ENCODE measurements at places on chromosomes 6 and 20.

GRCh38 chr20:4817230-4817671, 95.5 kb downstream of the PRND start:
- no peak for DNase-seq

DNA sequence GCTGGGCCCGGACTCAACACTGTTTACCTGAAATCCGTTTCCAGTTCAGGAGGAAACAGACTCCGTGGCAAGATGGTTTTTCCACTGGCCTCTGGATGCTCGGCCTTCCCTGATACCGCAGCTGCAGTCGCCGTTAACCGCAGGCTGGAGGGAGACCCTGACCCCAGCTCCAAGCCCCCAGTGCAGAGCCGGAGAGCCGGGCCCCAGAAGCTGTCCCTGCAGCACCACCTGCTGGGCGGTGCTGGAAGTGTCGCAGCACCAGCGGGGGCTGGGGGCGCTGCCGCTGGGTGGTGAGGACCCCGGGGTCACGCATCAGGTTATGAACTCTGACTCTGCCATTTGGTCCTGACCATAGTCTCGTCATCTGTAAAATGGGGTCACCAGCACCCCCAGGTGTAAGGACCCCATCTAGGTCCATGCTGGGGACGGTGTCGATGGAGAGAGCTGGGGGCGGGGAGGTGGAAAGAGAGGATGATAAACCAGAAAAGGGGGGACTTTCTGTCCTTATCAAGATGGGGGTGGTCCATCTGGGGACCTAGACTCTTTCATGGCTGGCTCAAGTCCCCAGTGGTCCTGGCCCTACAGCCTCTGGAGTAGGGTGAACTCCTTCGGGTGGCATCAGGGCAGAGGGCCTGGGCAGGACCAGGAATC, 20.8 kb upstream of the CHRNA4 start:
- no peak for DNase-seq

DNA sequence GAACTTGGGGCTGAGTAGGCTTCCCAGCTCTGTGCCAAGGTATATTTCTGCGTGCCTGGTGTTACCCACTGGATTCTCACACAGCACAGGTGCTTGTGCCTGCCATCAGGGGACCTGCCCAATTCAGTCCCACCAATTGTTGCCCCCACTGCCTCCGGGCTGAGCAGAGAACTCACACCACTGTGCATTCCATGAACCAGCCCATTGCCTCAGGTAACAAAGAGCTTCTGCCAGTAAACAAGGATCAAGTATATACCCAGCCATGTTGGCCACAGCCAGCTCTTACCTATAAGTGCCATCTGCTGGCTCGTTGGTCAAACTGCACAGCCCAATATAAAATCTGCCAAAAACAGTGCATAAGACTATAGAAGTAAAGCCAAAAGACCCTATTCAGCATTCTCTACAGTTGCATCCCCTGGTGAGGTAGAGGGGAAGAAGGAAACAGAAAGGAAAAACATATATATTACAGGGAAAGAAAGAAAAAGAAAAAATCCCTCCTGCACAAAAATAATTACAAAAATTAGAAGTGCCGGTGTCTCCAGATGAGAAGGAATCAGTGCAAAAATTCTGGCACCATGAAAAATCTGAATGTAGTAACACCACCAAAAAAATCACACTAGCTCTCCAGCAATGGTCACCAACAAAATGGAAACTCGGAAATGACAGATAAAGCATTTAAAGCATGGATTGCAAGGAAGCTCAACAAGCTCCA, 241.4 kb downstream of the IBTK start:
- DNase-seq, result peak; percentile 35

- no peak for DNase-seq
Measured at GRCh38 chr6:96469312-96469711, 52.3 kb upstream of the UFL1 start.

DNA sequence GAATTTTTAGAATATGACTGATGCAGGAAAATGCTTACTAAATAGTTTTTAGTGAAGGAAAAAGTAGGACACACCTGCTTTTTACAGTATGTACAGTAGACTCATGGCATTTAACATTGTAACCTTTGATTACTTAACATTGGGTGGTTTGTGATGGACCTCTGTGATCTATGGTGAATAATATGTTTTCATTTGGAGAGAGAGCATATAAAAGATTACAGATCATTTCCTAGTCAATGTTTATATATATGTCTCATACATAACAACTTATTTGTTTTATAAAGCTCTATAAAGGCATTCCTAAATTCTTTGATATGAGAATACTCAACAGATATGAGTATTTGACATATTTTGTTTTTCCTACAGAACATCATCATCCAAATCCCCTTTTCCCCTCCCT, 129.3 kb upstream of the PDE7B start:
- no peak for DNase-seq

DNA sequence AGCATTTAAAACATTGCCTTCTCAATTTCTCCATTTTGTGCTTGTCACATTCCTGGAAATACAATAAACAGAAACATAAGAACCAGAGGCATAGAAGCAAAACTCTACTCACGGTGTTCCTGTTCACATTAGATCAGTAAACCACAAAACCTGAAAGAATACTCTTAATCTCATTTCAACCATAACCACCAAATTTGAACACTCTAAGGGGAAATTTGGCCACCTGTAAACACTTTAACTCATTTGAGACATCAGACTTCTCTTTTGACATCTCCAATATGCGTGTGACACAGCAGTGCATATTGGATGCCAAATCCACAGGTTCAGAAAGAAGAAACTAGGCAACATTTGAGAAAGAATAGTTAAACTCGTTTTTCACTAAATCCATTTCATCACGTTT, 153.8 kb upstream of the IRAK1BP1 start:
- DNase-seq, result no peak

DNA sequence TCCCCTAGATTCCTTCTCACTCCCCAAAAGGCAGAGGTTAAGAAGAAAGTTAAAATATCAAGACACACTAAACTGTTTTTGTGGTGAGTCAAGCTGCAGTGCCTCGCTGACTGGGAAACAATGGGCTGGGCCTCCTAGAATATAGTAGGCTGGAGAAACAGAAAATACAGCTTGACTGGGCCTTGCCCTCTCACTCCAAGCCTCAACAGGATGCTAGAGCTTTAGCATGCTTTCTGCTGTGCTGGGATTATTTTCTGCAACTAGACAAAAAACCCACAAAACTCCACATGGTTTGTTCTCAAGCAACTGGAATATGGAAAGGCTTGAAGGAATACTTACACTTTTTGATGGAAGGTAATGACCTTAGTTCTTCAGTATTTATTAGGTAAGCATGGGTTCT, 27.9 kb downstream of the FOXO3 start:
- no peak for DNase-seq

GRCh38 chr6:15956205-15957106, 172.4 kb upstream of the MYLIP start:
- no peak for DNase-seq

DNA sequence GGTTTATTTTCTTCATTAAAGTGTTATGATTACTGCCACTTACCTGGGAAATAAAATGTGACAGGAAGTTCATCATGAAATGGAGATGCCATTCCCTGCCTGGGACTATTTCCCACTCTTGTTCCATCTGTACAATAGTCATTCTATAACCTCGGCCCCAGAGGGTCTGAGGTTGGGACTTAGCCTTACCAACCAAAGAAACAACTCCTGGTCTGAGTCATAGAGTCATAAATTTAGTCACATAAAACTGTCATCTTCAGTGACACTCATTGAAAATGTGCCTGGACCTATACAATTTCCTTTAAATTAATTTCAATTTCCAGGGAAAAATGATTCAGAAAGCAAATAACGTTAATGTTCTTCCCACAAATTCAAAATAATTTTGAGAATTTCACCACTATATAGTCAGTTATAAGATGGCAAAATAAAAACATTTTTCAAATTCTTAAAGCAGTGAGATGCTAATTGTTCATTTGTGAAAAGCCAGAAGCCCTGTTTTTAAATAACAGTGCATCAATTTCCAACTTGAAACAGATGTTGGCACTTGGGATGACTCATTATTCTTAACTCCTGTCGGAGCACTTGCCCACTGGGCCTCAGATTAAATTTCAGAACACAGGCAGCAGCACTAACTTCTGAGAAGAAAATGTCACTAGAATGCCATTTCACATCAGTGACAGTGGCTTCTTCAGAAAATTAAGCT, 201.2 kb upstream of the SMLR1 start:
- no peak for DNase-seq

DNA sequence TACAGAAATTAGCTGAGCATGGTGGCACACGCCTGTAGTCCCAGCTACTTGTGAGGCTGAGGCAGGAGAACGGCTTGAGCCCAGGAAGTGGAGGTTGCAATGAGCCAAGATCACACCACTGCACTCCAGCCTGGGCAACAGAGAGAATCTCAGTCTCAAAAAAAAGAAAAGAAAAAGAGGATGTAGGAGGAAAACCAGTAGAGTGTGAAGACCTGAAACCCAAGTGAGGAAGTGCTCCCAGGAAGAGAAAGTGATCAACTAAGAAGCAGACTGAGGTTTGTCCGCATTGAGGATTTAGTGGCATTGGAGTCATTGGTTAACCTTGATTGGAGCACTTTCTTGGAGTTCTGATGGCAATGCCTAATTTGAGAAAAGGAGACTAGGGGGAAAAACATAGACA, 20.6 kb upstream of the TASP1 start:
- no peak for DNase-seq

- no peak for DNase-seq
Measured at GRCh38 chr20:38181207-38181801, 16.2 kb upstream of the TGM2 start.

GRCh38 chr6:135267085-135267484, 86.0 kb downstream of the MYB start:
- DNase-seq, result no peak

- DNase-seq, result no peak
Measured at GRCh38 chr20:57268399-57269076, 2.1 kb upstream of the BMP7 start.

- DNase-seq, result no peak
Measured at GRCh38 chr20:20582734-20583133, 129.7 kb downstream of the RALGAPA2 start.

DNA sequence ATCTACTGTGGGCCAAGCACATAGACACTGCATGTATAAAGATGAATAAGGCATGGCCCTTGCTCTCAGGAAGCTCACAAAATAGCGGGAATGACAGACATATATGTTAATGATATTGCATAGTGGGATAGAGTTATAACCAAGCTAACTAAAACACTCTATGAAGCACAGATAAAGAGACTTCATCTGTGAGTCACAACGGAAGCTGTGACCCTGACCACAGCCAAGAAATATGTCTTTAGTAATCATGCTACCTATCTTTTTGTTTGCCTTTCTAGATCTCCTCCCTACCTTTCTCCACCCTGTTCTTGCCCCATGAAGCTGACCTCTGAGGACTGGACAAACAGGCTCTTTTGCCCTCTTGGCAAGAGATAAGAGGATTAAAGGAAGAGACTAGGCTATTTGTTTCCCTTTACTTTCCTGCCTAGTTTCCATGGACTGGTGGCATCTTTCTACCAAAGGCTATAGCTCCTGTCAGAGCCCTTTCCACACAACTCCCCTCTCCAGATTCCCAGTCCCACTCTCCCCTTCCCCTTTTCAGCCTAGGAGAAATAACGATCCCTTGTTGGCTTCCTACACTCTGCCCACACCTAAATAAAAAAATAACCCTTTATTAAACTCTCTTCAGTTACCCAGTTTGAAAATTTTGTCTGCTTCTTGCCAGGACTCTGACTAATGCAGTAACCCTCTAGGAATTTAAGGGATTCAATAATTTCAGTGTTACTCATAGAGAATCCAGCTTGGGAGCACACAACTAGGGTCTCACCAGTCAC, 504.9 kb upstream of the MARCKS start:
- no peak for DNase-seq

DNA sequence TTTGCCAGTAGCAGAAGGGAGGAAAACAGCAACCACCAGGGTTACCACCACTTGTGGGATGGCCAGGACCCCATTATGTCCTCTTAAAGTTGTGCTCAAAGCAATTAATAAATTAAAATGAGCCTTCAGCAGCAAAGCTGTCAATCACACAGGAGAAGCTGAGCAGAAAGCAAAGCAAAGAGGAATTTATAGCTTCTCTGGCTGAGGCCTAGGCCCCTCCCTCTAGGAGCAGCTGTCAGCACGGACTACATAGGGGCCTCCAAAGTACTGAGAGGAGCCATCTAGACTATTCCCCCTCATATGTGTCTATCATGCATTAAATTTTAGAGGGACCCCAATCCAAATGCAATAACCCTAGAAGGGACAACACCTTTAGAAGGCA, 6.4 kb downstream of the CCND3 start:
- DNase-seq, result no peak

- no peak for DNase-seq
Measured at GRCh38 chr20:986733-987355, 15.3 kb downstream of the RSPO4 start.

- no peak for DNase-seq
Measured at GRCh38 chr20:6169251-6169650, 46.4 kb upstream of the FERMT1 start.
